Naive B cell (primary cell): ENCODE measurements at places on chromosomes 5 and 9.

- DNase-seq: no peak
Observed at GRCh38 chr9:105141146-105141975, 103.1 kb upstream of the SLC44A1 start.

DNA sequence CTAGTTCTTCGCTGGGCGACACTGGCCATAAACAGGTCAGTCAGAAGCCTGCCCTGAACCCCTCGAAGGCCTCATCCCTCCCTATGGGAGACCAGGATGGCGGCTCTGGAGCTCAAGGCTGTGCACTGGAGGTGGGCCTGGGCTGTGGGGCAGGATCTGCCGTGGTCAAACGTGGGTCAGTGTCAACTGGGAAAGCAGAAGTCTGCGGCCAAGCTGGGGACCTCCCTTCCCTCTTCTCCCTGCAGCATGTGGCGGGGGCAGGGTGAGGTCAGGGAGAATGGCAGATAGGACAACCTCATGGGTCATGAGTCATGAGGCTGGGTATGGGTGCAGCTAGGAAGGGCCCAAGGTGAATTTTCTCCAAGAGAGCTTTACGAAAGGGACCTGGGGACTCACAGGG is 132.9 kb downstream of the RXRA start:
- no peak for DNase-seq

GRCh38 chr5:88393716-88394535 is 125.3 kb upstream of the TMEM161B start:
- no peak for DNase-seq

DNA sequence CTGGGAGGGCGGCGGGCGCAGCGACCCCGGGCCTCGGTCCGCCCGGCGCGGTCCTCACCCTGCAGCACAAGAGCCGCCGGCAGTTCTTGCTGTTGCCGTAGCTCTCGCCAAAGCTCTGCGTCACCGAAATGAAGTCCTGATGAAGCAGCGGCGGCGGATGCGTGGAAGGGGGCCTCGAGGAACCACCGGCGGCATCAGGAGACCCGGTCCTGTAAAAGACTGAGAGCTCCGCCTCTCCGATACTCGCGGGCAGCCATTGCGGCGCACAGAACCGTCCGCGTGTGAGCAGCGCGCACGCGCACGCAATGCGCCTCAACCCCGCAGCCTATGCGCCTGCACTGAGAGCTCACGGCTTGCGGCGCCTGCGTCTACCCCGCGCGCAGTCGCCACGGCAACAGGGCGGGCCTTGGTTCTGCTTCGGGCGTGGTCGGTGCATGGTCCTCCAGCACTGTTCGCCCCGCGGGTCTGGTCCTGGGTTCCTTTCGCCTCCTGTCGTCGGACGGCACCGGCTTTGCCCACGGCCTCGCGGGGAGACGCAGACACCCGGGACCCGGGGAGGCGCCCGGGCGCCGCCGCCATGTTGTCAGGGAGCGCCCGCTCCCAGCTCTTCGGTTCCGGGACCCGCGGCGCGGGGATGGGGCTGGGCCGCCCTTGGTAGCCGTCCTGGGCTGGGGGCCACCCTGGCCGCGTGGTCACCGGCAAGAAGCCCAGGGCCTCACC is 9.3 kb upstream of the GRIN1 start:
- DNase-seq: peak; percentile 91

DNA sequence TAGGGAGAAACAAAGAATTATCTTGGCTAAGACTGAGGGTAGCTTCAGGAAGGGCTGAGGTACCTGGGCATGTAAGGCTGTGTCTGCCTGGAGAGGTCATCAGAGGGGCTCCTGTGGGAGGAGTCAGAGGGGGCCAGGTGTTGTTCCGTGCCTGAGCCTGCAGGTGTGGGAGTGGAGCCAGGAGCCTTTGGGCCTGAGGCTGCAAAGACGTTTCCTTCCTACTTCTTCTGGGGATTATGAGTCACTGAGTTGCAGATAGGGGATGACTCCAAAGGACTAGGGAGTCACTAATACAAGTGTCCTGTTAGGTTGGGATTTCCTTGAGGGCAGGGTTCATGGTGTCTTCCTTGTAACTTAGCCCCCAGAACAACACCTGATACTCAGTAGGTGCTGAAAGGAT is 391.1 kb downstream of the ARHGEF28 start:
- no peak for DNase-seq

DNA sequence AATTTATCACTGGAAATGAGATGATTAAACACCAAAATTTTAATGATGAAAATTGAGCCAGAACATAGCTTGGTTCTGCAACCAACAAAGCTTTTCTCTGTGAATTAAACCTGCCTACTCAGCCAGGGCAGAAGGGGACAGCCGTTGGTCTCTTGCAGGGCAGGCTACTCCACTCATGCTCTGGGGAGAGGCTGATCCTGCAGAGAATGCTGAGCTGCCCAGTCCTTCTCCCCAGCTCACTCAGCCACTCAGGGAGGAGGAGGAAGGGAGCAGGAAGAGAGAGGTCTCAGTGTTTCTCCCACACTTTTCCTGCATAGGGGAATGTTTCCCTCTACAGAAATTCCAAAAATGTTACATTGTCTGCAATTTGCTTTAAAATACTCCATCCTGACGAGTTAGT is 40.4 kb upstream of the HMHB1 start:
- DNase-seq: no peak

DNA sequence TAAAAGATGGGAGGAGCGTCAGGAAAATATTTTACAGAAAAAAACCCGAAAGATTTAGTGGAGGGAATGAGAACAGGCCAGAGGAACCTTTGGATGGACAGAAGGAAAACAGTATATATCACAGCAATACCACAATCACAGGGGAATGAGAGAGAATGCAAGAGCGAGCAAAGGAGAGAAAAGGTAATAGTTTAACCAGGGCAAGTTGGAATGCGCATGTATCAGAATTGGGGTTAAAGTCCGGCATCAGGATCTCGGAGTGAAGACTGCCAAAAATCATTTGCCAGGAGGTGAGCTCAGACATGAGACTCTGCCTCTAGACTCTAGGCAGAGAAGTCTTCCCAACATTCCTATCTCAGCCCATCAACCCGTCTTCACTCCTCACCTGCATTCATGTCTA is 36.8 kb downstream of the PCDHGC5 start:
- no peak for DNase-seq

DNA sequence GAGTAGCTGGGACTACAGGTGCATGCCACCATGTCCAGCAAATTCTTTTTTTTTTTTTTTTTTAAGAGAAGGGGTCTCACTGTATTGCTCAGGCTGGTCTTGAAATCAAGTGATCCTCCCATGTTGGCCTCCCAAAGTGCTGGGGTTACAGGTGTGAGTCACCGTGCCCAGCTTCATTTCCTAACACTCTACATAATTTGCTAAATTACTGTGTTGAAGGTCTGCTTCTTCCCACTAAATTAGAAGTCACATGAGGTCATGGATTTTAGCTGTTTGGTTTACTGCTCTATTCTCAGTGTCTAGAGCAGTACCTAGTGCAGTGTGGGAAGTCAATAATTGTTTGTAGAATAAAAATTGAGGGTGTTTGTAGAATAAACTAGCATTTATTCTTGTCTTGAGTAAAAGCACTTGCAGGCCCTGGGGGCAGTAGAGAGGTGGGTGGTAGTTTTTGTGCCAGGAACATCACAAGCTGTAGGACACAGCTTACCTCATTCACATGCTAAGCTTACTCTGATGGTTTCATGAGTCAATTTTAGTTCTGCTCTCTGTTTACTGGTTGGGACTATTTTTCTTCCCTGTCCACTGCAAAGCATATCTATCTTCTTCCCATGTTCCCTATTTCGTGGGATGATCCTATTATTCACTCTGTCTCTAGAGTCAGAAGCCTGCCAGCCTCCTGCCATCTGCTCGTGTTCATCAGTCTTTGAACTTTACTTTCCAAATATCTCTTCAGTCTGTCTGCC is 7.0 kb downstream of the TEX48 start:
- DNase-seq: no peak

DNA sequence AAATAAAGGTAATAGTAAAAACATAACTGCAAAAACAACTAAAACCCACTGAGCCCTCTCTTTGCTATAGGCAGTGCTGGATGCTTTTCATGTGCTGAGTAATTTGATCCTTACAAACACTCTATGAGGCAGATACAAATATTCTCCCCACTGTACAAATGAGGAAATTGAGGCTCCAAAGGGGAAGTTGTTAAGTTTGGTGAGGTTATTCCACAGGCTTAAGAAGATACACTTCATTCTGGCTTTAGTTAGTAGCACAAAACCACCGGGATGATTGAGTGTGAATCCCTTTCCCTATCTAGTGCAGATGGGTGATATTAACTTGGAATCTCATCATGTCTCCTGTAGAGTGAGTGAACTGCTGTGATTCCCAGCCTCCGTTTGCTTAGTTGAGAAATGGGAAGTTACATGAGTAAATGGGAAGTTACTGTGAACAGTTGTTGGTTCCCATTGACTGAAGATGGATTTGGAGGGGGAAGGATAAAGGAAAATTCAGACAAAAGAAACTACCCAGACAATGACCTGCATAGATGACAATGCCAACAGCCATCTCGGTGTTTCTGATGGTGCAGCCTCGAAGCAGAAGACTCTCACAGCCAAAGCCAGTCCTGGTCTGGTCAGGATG is 208.3 kb downstream of the ATP10B start:
- no peak for DNase-seq

- no peak for DNase-seq
Observed at GRCh38 chr9:83242066-83242465, 179.1 kb upstream of the RASEF start.

DNA sequence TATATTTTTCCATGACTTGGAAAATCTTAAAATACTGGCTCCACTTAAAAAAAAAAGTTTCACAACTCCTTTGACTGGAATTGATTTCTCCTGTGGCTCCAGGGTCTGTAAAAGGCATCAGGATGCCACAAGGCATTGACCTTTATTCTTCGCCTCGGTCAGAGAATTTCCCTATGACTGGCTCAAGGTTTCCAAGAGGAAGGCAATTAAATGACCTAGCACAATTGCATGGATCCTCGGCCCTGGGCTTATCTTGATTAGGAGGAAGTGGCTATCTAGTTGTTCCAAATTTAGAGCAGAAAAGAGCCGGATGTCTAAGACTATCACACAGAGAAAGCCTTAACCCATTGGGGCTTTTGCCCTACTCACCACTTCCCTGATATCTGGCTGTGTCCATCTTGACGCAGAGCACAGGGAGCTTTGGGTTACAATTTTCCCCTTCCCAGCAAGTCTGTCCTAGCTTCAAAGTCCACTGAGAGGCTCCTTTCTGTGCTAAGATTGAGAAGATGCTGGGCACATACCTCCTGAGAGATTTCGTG is 56.9 kb upstream of the COL15A1 start:
- DNase-seq: no peak

- DNase-seq: no peak
Observed at GRCh38 chr5:54296386-54296785, 14.0 kb downstream of the ARL15 start.
